ELR (cell line): ENCODE measurements at places on chromosomes 3 and 15.
A peak's percentile ranks its signal among the peaks of the same experiment; 100 is the strongest.

- DNase-seq, result no peak
These were observed 45.2 kb downstream of the ITGA11 start for GRCh38 chr15:68386587-68387288.

DNA sequence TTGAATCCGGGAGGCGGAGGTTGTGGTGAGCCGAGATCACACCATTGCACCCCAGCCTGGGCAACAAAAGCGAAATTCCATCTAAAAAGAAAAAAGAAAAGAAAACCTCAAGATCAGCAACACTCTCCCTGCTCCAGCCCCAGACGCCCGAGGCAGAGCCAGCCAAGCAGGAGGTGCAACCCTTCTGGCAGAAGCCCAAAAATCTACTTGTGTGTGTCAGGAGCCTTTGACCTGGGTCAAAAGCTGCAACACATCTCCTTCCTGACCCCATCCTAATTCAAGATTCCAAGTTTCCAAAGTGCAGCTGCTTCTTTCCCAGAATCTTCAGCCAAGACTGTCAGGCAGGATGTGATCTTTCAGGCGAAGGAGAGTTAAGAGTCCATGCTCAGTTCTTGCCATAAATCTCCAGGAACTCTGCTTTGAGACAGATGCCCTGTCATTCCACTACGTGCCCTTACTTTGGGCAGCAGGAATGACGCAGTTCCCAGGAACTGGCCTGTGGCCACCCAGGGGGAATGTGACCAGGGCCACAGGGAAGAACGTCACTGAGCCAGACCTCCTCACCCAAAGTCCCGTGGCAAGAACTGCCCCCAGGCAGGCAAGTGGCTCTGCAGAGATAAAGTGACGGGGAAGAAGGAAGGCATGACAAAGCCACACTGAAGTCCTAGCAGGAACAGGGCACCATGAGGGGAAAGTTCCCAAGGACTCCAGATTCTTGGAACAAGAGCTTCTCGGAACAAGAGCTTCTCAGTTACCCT lies 39.4 kb downstream of the SH3BP5 start:
- DNase-seq, result no peak

DNA sequence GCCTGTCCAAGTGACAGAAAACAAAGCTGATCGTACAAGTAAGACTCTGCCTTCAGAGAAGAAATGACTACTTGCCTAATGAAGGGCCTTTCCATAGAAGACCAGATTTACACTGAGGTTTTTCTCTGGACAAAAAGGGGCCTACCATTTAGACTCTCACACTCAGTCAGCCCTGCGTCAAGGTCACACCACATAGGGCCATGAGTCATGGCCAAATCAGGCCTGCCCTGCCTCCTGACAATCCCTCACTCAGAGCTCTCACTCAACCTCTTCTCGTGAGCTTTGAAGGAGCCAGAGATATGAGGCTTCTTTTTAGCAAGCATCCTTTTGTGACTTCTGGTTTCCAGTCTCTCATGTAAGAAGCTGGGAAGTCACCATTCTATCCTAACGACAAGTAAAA lies 68.1 kb upstream of the NMNAT3 start:
- DNase-seq, result peak; percentile 13

DNA sequence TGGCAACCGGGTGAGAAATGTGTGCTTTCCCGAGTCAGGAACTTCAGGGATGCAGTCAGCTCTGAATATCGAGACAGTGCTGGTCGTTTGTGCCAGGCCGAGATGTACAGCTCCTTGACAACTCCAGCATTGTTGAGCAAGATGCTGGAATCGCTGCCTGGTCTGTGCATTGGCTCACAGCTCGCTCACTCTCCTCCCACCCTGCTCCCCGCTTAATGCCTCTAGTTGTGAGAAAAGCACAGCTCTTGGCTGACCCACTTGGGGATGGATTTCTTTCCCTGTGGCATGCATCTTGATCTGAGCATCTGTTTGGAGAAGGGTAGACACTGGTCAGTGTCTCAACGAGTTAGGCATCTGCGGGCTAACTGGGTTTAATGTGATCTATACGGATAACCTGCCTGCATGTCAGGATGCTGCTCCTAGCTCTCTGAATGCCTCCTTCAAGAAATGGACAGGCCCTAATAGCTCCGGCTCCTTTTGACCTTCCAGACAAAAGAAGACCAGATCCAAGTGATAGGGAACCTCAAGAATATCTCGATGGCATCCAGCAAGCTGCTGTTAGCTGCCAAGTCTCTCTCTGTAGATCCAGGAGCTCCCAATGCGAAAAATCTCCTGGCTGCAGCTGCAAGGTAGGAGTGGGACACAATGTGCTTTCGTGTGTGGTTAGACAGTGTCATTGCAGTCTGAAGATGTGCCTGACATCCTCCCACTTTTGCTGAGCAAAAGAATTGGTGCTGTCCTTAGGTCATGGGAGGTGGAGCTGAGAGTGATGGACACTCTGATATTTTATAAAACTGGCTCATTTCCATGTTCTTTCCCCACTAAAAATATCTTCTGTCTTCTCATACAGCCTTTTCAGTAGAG lies 302.2 kb upstream of the TPM1 start:
- DNase-seq, result peak; percentile 43

DNA sequence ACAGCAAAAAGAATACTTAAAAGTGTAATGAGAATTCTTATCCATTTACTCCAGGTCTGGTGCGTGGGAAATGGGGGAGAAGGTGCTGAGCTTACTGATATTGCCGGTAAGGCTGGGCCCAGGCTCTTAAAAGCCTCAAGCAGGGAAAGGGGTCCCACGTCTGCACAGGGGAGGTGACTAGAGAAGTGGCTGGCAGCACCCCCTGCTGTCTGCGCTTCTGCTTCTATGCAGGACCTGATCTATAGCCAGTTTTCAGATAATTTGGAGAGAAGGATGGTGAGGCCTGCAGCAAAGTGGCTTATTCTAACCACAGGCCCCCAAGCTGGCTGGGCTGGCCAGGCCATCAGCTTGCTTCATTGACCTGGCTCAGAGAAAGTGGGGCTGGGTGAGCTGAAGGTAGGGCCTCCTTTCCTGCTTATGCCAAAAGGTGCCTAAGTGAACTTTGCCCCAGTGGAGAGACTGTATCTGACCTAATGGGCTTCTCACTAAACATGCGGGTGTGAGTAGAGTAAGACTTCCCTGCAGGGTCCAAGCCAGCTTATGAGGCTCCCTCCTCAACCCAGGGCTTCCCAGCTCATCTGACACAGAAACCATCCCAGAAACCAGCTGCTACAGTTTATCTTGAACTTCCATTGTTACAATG lies 30.9 kb upstream of the ATP1B3 start:
- DNase-seq, result no peak

DNA sequence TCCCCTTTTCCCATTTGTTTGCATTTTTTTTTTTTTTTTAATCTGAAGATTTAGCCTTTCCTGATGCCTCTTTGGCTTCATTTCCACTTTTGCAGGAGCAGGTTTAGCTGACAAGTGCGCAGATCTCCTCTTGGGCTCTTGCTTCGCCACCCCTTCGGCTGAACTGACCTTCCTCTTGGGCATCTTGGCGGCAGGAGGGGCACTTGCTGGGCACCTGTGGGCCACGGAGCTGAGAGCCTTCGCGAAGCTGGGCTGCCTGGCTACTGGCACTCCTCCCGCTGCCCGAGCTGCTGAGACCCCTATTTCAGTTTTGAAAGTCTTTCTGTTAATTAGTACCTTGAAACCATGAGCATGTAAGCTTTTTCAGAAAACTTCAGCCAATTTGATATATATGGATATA lies 8.8 kb downstream of the ARL13B start:
- no peak for DNase-seq

- DNase-seq, result no peak
These were observed 529.8 kb downstream of the MAGI1 start for GRCh38 chr3:65508750-65509422.

DNA sequence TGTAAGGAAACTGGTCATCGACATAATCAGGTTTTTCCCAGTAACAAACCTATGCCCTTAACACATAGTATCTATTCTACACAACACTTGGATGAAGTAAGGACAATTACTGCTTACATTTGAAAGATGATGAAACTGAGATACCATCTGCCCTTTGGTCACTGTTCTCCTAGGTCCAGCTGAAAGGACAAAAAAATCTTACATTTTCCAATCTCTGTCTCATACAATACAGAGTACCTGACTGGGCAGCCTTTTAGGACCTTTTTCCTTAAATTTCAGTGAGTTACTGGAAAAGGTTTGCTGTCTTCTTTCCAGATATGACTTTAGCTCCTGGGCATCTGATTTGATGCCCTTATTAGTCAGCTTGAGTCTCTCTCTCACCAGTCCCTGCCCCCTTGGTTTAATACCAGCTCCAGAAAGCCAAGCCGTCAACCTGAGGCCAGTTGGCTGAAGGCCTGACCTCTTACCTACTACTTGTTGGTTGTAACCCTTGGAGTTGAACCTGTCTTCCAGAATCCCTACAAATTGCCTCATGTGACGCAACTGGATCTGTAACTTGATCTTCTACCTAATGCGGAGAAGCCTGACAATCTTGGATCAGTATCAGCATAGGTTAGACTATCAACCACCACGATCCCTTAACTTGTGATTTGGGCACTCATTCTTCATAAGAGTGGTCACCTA lies 355.3 kb upstream of the ZNF385D start:
- DNase-seq, result no peak

GRCh38 chr3:29532473-29532872 lies 251.6 kb downstream of the RBMS3 start:
- no peak for DNase-seq

GRCh38 chr3:37993460-37993819 lies 2.9 kb downstream of the VILL start:
- no peak for DNase-seq

GRCh38 chr3:16516695-16517481 lies 3.4 kb upstream of the RFTN1 start:
- peak; percentile 69 for DNase-seq

DNA sequence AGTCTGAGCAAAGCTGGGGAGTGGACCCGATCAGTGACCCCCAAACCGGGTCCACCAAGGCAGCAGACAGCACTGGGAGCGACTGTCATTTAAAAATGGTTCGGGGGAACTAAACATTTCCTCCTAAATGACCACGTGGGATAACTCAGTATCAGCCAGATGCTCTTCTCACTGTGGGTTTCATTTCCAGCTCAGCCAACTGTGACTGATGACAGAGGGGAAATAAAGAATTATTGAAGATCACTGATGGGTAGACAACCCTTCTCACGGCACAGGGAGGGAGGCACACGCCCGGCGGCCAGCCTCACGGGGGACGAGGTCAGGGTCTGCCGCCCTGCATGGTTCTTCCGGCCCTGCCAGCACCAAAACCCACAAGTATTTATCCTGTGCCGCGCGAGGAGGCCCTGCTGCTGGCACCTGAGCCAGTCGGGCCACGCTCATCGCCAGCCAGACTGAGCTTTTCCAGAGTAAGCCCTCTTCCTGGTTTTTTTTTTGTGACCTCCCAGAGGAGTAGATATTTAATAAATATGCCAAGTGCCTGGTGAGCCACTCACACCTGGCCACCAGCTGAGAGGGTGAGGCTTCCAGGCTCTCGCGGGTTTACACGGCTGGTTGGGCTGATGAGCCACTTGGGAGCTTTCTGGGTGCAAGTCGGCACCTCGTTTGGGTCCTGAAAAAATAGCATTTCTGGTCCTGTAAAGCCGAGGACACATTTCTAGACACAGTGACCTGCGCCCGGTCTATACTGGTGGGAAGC lies 6.2 kb downstream of the MELTF start:
- DNase-seq, result no peak
